GM12892 (cell line): ENCODE measurements at places on chromosomes 11 and 22.

DNA sequence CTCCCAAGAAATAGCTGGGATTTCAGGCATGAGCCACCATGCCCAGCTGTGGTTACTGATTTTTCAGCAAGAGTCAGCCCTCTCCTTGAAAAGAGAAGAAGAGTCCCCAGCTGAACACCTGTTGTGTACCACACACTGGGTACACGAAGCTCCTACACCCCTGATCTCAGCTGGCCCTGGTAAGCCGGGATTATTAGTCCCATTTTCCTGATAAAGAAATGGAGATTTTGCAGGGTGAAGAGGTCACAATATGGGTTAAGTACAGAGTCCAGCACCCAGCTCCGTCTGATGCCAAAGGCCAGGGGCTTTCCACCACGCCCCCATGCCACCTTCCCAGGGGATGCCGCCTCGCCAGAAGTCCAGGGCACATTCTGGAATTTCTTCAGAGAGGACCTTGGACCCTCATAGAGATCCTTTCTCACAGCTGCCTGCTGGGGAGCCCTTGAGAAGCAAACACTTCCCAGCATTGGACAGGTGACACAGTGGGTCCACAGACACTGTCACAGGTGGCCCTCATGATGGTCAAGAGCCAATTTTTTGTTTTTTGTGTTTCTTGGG lies 19.8 kb upstream of the HMOX1 start:
- no peak for DNase-seq

GRCh38 chr22:49140911-49141665 lies 686.6 kb downstream of the BRD1 start:
- DNase-seq: no peak

DNA sequence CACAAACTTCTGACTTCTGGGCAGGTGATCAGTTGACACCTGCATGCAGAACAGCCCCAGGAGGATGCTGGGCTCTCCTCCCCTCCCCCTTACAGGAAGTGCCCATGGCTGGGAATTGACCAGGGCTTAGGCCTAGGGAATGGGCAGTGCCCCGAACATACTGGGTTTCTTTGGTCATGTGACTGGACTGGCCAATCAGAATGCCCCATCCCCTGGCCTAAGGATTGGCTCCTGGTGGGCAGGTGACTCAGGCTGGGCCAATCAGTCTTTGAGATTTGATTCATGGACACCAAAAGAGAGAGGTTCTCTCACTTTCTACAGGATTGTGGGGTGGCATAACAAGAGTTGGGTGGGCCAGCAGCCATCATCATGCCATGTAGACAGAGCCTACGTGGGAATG lies 37.1 kb downstream of the MCM5 start:
- DNase-seq: no peak

- no peak for DNase-seq
These were observed 445.7 kb downstream of the AASDHPPT start for GRCh38 chr11:106523171-106523570.

- DNase-seq: no peak
These were observed 712.3 kb downstream of the METTL15 start for GRCh38 chr11:28820296-28820989.
